ENCODE measurements at places on chromosomes 6 and 20.
A peak's percentile ranks its signal among the peaks of the same experiment; 100 is the strongest.

GRCh38 chr6:170231293-170232185, 59.3 kb downstream of the DLL1 start:
- no peak for DNase-seq

GRCh38 chr6:112251171-112251875, 3.0 kb downstream of the LAMA4 start:
- no peak for DNase-seq

DNA sequence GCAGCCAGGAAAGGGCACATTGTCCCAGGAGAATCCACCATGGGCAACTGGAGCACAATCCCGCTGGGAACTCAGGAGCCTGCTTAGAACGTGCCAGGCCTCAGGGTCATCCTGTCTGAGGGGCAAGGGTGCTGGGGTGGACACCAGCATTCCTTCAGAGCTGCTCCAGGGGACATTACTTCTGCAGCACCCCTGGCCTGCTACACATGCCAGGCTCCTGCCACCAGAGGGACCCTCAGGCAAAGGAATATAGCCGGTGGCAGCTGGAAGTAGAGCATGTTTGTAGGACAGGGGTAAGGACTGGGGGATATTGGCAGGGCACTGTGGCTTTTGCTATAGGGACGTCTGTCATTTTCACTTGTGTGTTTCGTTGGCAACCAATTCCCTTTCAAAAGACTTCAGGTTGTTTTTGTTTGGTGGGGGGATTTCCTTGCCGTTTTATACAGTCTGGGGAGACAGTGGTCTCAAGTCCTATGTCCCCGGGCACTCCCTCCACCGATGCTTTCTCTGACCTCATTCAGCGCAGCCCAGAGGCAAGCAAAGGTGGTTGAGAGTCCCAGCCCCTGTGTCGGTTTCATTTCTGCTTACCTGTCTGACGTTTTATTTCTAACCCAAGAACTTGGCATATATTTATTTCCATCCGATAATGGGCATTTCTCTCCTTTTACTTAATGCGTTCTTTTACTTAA, 130.8 kb downstream of the JPH2 start:
- peak; percentile 68 for DNase-seq

- DNase-seq: no peak
These were observed 54.2 kb downstream of the TFAP2C start for GRCh38 chr20:56683077-56683865.

DNA sequence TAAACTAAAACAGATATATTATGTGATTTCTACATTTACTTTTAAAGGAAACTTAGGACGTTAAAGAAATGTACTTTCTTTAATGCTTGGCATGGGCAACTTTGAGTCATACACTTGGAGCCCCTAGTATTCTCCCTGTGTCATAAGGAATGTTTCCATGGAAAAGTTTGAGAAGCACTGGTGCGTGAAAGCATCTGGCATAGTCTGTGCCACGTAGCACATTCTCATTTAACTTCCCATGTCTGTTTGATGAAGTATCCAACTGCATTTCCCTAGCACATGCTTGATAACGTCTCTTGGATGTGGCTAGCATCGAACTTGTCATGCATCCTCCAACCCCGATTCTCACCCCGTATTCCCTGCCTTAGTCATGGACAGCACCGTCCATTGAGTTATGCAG, 172.0 kb downstream of the TBC1D7 start:
- no peak for DNase-seq

DNA sequence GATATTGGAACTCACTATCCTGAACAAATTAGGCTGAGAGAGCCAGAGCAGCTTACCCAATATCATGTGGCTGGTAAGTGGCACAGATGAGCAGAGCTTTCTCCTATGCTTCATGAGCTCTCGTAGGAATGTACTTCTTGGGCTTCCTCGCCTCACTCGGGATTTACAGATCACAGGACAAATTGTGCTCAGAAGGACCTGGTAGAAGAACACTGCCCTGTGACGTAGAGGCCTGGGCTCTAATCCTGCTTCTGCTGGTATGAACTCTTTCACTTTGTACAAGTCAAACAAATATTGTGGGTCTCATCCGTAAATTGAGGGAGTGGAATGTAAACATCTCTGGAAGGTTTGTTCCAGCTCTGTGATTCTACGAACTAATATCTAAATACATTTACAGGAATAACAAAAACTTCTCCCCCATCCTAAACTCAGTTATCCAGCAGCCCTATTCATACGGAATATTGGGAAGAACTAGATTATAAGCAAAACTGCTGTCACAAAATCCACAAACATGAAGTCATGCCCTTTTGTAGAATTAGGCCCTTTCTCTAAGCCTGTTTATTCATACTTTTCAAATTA, 187.6 kb downstream of the CLIC5 start:
- no peak for DNase-seq

GRCh38 chr6:111725446-111726112, 119.9 kb upstream of the TRAF3IP2 start:
- DNase-seq: no peak

DNA sequence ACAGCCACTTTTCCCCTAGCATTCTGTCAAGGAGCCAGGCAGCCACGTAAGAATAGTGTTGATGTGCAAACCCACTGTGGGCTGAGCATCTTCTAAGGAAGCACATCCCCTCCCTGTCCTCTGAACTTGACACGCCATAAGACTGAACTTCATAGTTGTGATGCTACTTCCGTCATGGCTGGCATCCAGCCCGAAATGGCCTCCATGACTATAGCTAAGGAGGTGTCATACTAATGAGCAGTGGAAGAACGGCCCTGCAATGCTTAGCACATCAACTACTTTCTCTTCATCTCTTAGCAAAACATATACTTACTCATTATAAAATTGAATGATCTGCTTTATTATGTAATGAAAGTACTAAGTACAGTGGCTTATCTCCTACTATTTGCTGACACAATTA, 110.2 kb downstream of the GJA10 start:
- DNase-seq: no peak

DNA sequence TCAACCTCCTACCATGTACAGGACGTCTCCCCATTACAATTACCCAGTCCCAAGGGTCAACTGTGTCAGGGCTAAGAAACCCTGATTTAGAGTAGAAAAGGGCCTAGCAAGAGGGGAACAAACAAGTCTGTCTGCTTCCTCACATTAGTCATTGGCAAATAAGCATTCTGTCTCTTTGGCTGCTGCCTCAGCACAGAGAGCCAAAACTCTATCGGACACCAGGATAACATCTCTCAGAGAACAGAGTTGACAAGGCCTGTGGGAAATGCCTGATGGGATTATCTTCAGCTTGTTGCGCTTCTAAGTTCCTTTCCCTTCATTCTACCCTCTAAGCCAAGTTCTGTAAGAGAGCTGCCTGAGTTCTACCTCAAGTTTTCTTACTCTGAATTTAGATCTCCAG, 19.0 kb upstream of the VSX1 start:
- no peak for DNase-seq

DNA sequence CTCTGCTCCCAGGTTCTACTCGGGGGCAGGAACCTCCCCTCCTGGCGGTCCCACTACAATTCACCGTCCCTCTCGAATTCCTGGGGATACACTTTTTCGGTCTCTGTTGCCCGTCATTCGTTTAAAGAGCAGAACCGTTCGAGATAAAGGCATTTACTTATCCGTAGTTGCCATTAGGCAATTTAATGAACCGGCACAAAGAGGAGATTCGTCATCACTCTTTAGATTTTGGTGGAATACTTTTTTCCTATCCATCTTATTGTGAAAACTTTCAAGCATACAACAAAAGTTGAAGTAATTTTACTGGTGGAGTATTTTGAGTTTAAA, 1.2 kb upstream of the CD24 start:
- DNase-seq: no peak

- DNase-seq: no peak
These were observed 336.0 kb downstream of the QKI start for GRCh38 chr6:163750431-163751031.

GRCh38 chr6:15430186-15430585, 184.3 kb downstream of the JARID2 start:
- DNase-seq: no peak

- DNase-seq: no peak
These were observed 99.5 kb downstream of the CDC5L start for GRCh38 chr6:44487002-44487401.

GRCh38 chr6:116411284-116411623, 40.5 kb downstream of the DSE start:
- no peak for DNase-seq

DNA sequence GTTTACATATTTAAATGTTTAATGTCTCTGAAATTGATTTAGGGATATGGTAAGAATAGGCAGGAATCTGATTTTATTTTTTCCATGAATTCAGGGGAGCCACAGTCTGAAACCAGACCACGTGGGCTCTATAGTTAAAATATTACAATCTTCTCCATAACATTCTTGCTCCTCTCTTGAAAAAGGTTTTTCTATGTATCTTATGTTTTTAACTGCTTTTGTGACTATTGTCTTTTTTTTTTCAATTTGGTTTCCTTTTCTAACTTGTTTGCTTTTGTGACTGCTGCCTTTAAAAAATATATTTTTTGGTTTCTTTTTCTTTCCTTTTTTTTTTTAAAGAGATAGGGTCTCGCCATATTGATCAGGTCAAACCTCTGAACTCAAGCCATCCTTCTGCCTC, 40.1 kb downstream of the TNFAIP3 start:
- no peak for DNase-seq

- DNase-seq: no peak
These were observed at the start of gene CCHCR1 for GRCh38 chr6:31157513-31158139. Gene CCHCR1, minus strand, starts transcription at chr6:31157802. Its CDS starts 202 bp downstream, at chr6:31157600.

- DNase-seq: no peak
These were observed 58.1 kb upstream of the SNAP91 start for GRCh38 chr6:83767033-83767432.

GRCh38 chr20:17806739-17807441, 107.1 kb downstream of the BANF2 start:
- no peak for DNase-seq

DNA sequence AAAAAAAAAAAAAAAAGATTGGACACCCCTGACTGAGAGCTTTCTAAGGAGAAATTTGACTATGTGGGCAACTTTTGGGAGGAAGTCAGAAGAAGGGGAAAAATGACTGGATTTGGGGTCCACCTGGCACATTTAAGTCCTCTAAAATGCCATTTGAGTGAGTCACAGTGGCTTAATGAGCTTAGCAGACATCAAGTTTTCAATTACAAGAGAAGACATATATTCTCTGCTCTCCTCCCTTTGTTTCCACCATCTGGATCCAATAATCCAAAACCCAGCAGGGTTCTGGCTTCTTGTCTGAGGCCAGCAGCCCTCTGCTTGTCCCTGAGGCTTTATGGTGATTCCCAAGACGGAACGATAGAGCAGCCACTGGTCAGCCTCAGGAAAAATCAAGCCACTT, 6.9 kb downstream of the PI3 start:
- no peak for DNase-seq

DNA sequence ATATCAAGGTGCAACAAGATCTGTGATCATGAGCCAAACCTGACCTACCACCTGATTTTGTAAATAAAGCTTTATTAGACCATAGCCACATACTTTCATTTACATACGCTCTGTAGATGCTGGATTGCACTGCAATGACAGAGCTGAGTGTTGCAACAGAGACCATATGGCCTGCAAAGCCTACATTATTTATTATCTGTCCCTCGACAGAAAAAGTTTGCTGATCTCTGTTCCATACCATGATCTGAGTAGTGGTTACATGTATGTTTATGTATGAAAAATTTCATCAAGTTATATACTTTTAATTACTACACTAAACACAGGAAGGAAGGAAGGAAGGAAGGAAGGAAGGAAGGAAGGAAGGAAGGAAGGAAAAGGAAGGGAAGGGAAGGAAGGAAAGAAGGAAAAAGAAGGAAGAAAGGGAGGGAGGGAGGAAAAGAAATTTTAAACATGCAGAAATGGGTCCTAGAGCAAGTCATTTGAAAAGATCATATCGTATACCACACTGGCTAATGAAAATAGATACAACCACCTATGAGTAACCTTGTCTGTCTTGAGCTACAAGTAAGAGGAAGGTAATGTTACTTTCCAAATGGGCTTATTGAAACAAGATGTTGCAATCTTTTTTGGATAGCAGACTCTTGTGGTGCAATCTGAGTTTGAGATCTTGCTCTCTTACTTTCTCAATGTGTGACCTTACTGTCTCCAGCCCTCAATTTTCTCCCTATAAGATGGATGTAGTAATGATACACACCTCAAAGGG, 441.0 kb downstream of the KIF16B start:
- no peak for DNase-seq

- no peak for DNase-seq
These were observed 270.9 kb downstream of the SLC24A3 start for GRCh38 chr20:19483309-19483708.

GRCh38 chr6:71406865-71407860, 118.6 kb downstream of the OGFRL1 start:
- DNase-seq: no peak

GRCh38 chr6:49570474-49571079, 20.1 kb downstream of the C6orf141 start:
- no peak for DNase-seq

DNA sequence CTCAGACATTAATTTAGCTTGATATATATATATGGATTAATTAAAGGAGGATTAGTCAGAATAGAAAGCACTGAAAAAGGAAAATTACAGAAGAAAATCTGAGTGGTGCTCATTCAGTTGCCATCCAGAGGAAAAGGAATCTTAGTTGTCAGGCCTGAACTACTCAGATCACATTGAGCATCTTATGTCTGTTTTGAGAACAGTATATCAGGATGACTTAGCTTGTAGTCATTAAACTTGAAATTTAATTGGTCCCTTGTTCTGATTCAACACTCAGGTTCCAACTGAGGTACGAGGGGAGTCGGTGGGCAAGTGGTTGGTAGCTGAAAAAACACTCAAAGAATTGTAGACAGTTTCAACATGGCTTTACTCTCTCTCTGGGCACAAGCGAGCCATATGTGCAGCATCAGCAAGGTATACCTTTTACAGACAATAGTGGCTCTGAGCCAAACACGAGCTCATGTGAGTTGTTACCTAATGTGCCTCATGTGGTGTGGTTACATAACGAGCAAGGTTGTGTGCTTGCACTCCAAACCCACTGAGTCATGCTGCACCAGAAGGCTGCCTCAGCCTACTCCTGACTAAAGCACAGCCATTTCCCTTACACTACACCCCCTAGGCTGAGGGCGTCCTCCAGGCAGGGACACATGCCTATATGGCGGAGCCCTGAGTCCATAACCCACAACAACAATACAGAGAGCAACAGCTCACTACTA, 73.0 kb upstream of the HMGN3 start:
- no peak for DNase-seq

DNA sequence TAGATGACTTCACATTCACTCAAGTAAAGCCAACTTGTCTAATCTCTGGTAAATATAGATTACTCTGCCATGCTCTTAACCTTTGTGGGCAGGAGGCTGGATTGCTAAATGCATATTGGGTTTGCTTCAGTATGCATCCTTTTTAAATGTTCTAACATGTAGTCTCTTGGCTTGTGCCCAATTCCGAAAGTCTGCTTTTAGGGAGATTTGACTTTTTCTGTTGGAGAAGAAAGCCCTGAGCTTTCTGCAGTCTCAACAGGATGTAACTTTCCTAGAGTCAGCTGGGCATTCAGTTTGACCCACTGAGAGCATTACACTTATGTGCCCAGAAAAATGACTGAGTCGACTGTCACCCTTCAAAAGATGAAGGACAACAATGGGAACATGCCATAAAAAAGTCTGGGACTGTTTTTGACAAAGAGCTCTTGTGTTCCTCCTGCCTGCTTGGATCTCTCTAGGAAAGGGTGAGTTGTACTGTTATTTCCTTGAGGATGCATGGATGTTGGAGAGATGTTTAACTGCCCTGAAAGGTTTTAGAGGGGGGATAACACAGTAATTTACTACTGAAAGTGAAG, 299.4 kb downstream of the ZFAND3 start:
- no peak for DNase-seq

- DNase-seq: peak; percentile 42
These were observed 55.8 kb upstream of the TAGAP start for GRCh38 chr6:159100395-159101182.
